ENCODE measurements at places on chromosomes 6 and 20. TPM values are rescaled to one million over a fixed set of nuclear protein-coding genes. Genes with fewer than 3 reads are reported as not detected.

Gene TREM2
- not detected for total RNA-seq

Gene SH3BGRL2
- total RNA-seq: 0.33 TPM

Gene LBP
- not detected for total RNA-seq

Gene MC3R
- total RNA-seq: not detected

Gene CGA
- total RNA-seq: not detected

Gene FBXO5
- 3.9 TPM for total RNA-seq

Gene OLIG3
- total RNA-seq: not detected

Gene TFAP2D
- not detected for total RNA-seq

Gene BTN1A1
- not detected for total RNA-seq

Gene IL17A
- not detected for total RNA-seq

Gene METTL24
- 0.33 TPM for total RNA-seq

Gene ARMC12
- 1.1 TPM for total RNA-seq

Gene CDH26
- 1.1 TPM for total RNA-seq

Gene NDUFAF4
- total RNA-seq: 34.4 TPM

Gene C6orf58
- not detected for total RNA-seq

Gene BFSP1
- total RNA-seq: 0.14 TPM

Gene SAYSD1
- total RNA-seq: 21.8 TPM

Gene FKBP1C
- not detected for total RNA-seq

Gene CAGE1
- 0.33 TPM for total RNA-seq

Gene TUBB2B
- total RNA-seq: 1.7 TPM

Gene CCM2L
- total RNA-seq: not detected

Gene SIRPB2
- total RNA-seq: not detected

Gene STK4
- total RNA-seq: 259 TPM

Gene SERPINB6
- 45.6 TPM for total RNA-seq

Gene SDHAF4
- total RNA-seq: 1.7 TPM

Gene C20orf141
- total RNA-seq: not detected

Gene CLPSL2
- not detected for total RNA-seq

Gene EGFL8
- total RNA-seq: 17.4 TPM

Gene BMP7
- total RNA-seq: not detected

Gene PAX1
- not detected for total RNA-seq

Gene HLA-DQA1
- 5.5 TPM for total RNA-seq

Gene ADGRF4
- not detected for total RNA-seq

Measured in CD8-positive, alpha-beta T cell (primary cell).